GM12891 (cell line): ENCODE measurements at places on chromosomes 7 and 10.
A peak's percentile ranks its signal among the peaks of the same experiment; 100 is the strongest.

DNA sequence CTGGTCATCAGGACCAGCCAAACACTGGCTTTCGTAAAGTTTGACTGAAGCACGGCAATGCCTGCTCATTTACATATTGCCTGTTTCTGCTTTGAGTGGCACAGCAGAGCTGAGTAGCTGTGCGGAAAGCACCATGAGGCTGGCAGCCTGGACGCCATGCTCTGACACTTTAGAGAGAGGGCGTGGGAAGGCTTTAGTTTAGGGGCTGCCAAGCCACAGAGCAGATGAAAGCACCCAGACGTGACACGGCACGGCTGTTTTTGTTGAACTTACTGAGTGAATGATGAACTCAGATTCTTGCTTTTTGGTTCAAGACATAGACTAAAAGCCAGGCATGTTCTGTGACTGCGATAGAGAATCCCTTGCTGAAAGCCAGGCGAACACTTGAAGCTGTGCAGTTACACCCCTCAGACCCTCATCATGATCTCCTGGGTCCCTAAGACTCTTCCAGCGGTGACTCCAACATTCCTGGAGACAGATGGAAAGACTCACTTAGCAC lies 182.1 kb downstream of the ZMYND11 start:
- DNase-seq: peak; percentile 61

DNA sequence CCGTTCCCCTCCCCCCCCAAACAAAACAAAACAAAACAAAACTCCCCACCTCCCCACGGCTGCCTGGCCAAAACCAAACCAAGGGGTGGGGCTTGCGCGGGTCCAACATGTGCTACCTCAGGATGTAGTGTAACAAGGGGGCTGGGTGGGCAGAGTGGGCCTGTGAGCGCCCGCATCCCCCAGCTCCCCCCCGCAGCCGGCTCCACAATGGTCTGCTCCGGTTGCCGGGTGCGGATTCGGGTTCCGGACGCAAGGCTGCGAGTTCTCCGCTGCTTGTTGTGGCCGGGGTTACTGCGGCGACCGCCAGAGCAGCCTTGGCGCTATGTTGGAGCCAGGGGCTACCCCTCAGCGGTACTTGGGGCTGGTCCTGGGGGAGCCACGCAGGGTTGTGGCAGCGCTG lies 4.9 kb downstream of the C10orf143 start:
- DNase-seq: no peak

DNA sequence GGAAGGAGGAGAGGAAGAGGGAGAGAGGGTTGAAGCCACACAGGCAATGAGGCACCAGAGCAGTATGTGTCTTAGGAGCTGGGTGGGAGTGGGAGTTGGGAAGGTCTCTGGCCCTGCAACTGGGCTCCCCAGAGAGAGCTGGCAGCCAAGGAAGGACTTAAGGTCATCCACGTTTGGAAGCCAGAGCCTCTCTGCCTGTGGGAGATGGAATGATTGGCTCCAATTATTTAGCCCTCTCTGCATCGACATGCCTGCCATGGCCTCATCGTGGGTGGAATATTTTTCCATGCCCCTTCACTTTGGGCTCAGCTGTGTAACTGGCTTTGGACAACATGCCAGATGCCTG lies 478.5 kb downstream of the RPS24 start:
- no peak for DNase-seq

DNA sequence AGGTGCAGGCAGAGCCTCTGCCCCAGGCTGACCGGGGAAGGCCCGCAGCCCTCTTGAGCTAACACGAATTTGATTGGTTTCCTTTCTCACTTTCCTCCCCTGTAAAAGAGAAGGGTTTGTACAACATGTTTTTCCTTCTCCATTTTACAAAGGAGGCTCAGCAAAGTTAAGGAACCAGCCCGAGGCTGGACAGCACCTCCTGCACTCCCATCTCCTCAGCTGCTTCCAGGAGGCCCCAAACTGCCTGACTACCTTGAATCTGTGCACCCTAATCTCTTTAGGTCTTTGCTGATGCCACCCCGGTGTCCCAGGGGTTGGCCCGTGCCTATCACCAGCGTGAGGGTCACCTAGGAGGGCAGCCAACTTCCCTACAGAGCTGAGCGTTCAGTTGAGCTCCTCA lies 4.2 kb downstream of the ALKBH4 start:
- DNase-seq: no peak

DNA sequence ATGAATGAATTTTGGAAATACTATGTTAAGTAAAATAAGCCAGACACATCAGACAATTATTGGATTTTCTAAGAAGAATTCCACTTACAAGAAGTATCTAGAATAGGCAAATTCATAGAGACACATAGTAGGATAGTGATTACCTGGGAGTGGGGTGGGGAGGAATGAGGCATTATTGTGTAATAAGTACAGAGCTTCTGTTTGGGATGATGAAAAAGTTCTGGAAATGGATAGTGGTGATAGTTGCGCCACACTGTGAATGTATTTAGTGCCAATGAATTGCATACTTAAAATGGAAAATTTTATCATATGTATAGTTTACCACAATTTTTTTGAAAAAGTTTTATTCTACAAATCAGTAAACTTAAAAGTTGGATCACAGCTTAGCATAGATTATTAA lies 297.2 kb upstream of the KAT6B start:
- no peak for DNase-seq

DNA sequence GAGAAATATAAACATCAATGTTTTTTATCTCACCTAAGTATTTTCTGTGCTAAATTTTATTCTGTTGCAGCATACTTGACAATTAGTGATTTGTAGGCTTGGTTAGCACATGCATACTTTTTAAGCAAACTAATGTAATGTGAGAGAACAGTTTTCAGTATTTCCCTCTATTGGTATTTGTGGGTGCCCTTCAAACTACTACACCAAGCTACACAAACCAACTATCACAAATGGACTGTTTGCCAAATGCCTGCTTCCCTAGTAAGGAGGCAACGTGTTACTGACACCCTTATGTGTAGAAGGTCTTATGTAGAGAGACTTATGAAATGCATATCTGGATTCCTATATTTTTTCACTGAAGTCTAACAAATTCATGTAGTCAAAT lies 98.4 kb upstream of the FZD1 start:
- DNase-seq: no peak

GRCh38 chr10:128484041-128484440 lies 357.8 kb upstream of the MKI67 start:
- no peak for DNase-seq
